Neural progenitor cell (in vitro differentiated cells): ENCODE measurements at places on chromosomes 2 and 18.

- no peak for DNase-seq
These were observed 229.7 kb downstream of the EIPR1 start for GRCh38 chr2:3147651-3148530.

DNA sequence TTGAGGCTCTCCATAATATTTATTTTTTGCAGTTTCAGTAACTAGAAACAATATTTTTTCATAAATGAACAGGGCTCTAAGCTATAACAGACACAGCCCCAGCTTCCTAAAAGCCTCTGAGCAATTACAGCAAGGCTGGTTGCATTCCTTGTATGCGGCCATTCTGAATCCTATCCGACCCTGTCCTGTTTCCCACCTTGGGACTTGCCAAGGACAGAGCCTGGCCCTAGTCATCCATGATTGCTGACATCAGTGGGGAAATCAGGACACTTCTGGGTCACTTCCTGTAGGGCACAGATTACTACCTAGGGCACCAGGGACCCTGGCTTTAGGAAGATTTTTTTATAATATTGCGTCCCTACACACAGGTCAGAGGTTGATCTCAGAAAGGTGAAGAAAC is 5.5 kb downstream of the TMEM177 start:
- DNase-seq, result no peak

GRCh38 chr2:164368896-164369295 is 252.4 kb downstream of the GRB14 start:
- DNase-seq, result no peak

DNA sequence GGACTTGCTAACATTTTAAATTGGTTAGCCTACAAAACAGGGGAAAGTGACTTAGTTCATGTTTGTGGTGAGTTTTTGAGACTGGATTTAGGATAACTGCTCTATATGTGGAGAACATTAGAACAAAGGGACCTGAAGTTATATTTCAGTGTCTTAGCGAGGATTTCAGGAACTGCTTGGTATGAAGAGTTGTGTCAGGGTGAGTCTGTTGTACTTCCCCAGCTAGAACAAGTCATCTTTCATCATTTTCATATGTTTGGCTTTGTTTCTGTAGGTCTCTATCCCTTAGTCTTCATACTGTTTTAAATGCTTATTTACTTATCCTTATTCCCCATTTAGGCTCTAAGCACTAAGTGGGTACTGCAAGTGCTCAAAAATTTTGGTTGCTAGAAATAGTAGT is 41.9 kb downstream of the KCMF1 start:
- no peak for DNase-seq

DNA sequence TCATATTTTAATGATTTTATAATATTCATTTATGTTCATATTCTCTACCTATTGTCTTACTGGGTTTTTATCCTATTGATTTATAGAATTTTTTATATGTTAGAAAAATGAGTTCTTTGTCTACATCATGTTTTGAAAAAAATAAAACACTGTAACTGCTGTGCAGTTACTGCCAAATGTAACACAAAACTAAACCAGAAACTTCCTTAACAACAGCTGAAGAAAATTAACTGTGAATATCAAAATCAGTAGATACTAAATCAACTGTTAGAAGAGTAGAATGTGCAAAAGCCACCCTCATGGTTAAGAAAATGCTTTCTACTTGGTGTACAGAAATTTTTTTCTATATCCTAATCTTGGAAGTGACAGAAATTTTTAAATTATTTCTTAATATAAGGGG is 69.5 kb downstream of the PTRHD1 start:
- DNase-seq, result no peak

GRCh38 chr2:26563686-26564085 is 77.5 kb downstream of the CIB4 start:
- no peak for DNase-seq

- DNase-seq, result no peak
These were observed 368.5 kb upstream of the CNTNAP5 start for GRCh38 chr2:123656590-123656989.
